ENCODE measurements at places on chromosomes 16 and 17.

GRCh38 chr16:30992931-30993816 lies 8.2 kb downstream of the HSD3B7 start:
- DNase-seq = no peak

- no peak for DNase-seq
These were observed 165.1 kb upstream of the CDC42EP4 start for GRCh38 chr17:73476890-73477350.

- no peak for DNase-seq
These were observed 410.0 kb upstream of the SOX9 start for GRCh38 chr17:71710816-71711215.

- no peak for DNase-seq
These were observed 318.7 kb upstream of the RBFOX1 start for GRCh38 chr16:7013990-7014389.

DNA sequence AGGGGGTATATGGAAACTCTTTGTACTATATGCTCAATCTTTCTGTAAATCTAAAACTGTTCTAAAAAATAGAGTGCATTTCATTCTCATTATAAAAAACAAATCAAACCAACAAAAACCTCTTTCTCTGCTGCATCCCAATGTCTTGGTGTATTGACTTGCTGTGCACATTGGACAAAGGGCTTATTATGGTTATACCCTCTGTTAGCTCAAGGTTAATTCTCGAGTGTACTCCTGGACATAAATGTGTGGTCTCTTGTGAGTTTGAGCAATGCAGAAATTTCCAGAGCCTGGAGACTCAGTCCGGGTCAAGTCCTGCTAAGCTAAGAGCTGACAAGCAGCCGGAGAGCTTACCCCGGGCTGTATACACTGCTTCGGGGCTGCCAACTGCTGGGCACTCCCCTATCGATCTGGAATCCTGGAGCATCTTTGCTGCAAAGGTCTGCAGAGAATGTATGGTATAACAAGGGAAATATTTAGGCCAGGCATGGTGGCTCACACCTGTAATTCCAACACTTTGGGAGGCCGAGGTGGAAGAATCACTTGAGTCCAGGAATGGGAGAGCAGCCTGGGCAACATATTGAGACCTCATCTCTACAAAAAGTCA lies 66.2 kb upstream of the BRD7 start:
- no peak for DNase-seq

GRCh38 chr17:73568934-73569333 lies 75.3 kb downstream of the SDK2 start:
- no peak for DNase-seq

DNA sequence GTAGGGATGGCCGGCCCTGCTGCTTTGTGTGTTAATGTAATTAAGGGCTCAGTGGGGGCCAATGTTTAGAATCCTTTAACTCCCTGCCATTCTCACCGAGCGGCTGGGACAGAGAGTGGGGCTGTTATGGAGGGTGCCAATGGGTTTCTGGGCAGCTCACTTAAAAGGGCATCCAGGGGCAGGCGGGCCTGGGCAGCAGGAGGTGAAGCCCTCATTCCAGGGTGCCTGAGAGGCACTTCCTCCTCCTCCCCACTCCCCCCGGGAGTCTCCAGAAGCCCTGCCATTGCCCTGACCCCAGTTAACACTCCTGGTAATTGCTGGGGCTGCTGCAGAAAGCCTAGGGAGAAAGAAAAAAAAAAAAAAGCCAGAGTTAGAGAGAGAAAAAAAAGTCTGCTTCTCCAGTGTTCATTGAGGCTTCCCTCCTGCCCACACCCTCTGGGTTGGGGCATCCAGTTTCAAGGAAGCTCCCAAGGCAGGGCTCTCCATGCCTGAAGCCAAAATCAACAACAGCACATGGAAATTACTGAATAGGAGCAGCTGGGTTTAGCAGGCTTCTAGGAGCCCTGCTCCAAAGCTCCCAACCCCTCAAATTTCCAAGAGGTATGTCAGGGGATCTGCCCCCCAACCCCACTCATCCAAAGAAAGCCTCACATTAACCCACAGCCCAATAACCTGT lies 28.0 kb downstream of the CUEDC1 start:
- DNase-seq = no peak

DNA sequence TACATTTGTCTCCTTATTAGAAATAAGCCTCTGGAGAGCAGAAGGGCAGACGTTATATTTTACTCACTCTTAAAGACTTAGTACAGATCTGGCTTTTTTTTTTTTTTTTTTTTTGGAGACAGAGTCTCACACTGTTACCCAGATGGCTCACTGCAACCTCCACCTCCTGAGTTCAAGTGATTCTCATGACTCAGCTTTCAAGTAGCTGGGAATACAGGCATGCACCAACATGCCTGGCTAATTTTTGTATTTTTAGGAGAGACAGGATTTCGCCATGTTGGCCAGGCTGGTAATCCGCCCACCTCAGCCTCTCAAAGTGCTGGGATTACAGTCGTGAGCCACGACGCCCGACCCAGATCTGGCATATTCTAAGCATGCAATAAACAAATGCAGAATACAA lies 36.4 kb upstream of the TMEM97 start:
- peak; percentile 49 for DNase-seq

Data from cerebellar cortex (tissue), 1 donor.